ENCODE measurements at places on chromosomes 4 and X.
A peak's percentile ranks its signal among the peaks of the same experiment; 100 is the strongest.

- no peak for DNase-seq
These were observed 47.6 kb downstream of the POLA1 start for GRCh38 chrX:24741330-24741729.

- DNase-seq: no peak
These were observed 32.4 kb downstream of the SLC2A9 start for GRCh38 chr4:9988933-9989332.

GRCh38 chrX:130179579-130180215 lies 7.9 kb downstream of the RAB33A start:
- no peak for DNase-seq

- no peak for DNase-seq
These were observed 58.0 kb upstream of the FMR1 start for GRCh38 chrX:147853701-147854100.

- no peak for DNase-seq
These were observed 251.1 kb upstream of the DIAPH2 start for GRCh38 chrX:96433409-96434077.

DNA sequence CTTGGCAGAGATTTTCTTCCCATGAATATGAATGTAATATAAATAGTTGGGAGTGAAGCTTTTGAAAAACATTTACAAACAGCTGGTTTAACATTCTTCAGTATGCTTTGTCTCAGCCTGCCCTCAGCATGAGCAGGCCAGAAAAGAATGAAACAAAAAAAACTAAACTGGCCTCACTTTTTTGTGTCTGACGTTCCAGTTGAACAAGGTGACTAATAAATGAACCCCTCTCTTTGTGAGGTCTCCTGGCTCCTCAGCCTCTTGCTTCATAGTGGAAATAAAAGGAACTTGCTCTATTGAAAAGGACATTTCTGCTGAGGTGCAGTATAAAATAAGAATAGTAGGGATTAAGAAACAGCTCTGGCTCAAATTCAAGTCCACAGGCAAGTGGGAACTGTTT lies 9.4 kb downstream of the CHST7 start:
- no peak for DNase-seq

GRCh38 chr4:40521957-40522356 lies 107.7 kb downstream of the RBM47 start:
- no peak for DNase-seq

GRCh38 chr4:6898763-6899162 lies 10.9 kb upstream of the TBC1D14 start:
- DNase-seq: peak; percentile 63

All from activated effector memory CD4-positive, alpha-beta T cell treated with anti-CD3 and anti-CD28 coated beads, Interleukin-2, amount 50 U/mL, for 16 hours (primary cell).